ENCODE measurements at places on chromosomes 7 and 10.

- no peak for DNase-seq
These were observed 483.0 kb upstream of the SORCS1 start for GRCh38 chr10:107647462-107647861.

GRCh38 chr7:31493714-31494181, 20.1 kb upstream of the ITPRID1 start:
- no peak for DNase-seq

GRCh38 chr10:77049896-77050295, 587.7 kb downstream of the KCNMA1 start:
- no peak for DNase-seq

GRCh38 chr7:135745703-135746312, 2.8 kb downstream of the FAM180A start:
- DNase-seq = no peak

- DNase-seq = no peak
These were observed 2.5 kb downstream of the SLC25A13 start for GRCh38 chr7:96319439-96319838.

DNA sequence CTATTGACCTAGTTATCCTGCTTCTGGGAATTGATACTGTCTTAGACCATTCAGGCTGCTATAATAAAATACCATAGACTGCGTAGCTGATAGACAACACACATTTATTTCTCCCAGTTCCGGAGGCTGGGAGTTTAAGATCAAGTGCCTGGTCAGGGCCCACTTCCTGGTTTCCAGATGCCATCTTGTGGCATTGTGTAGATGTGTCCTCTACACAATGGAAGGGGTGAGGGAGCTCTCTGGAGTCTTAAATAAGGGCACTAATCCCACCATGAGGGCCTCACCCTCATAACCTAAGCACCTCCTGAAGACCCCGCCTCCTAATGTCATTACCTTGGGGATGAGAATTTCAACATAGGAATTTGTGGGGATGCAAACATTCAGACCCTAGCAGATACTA, 62.4 kb downstream of the SLC35B4 start:
- no peak for DNase-seq

- DNase-seq = no peak
These were observed 652 bp downstream of the PCGF5 start for GRCh38 chr10:91220954-91221675.

DNA sequence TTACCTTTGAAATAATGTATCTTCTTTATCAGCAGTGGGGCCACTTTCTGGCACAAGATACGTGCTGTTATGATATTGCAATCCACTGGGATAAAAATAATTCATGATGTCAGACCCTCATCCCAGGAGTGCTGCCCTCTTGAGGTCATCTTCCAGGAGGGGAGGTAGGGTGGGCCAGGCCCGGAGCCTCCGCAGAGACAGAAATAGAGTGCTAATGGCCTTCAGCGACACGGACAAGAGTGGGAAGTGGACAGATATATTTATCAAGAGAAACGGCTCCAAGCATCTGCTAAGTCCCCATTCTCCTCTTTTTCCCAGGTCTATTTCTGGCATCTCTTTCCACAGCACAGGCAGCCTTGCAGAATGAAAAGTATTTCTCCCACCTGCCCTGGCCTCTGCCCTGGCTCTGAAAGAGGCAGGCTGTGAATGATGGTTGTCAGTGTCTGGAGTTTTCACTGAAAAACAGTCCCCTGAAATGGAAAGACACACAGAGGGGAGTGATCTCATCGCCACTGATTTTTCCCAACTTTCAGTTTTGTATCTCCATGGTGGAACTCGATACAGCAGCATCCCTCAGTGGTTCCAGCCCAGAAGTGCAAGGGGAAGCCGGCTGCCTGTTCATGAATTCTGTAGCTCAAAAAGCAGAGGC, 251.7 kb upstream of the MYO3A start:
- peak; percentile 52 for DNase-seq

- no peak for DNase-seq
These were observed 40.6 kb downstream of the LDB3 start for GRCh38 chr10:86708783-86709380.

DNA sequence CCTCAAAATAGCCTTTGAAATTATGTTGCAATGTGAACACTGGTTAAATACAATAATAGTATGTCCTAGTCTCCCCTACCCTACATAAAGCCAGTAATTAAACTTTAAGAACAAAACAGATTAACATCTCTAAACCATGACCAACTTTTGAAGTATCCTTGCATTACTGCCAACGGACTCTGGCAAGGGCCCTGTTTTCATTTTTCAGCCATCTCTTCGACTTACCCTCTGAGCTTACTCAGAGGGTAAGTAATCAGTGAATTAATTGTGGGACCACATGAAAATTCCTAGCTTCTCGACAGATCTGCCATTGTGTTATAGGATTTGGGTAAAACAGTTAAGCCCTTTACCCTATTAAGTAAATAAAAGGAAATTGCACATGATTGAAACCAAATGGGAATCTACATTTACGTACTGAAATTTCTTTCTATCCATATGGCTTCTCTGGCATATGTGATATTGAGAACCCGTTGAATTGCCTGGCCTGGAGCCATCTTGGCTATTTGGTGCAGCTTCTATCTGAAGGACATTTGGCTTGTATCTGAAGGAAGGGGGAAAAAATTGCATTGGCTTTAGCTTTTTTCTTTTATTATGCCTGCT, 39.6 kb downstream of the DYNC1I1 start:
- no peak for DNase-seq

GRCh38 chr7:131943646-131944045, 387.2 kb upstream of the PODXL start:
- DNase-seq = no peak

DNA sequence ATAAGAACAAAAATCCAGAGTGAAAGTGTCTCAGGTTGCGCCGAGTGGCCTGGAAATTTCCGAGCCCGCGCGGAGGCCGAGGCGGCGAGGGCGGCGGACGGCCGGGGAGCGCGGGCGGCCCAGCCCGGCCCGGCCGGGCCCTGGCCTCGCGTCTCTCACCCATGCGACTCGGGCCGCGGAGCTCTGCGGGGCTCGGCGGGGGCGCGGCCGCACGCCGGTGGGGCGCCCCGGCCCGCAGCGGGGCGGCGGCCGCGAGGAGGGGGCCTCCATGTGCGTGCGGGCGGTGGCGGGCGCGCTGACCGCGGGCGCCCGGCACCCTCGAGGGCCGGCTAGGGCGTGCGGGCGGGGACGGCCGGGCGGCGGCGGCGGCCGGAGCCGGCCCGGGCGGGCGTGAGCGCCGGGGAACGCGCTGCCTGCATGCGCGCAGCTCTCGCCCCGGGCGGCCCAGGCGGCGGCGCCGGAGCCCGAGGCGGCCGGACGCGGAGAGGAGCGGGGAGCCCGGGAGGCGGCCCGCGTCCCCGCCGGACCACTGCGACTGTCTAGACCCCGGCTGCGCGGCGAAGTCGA, 302 bp upstream of the EN2 start:
- DNase-seq = no peak

DNA sequence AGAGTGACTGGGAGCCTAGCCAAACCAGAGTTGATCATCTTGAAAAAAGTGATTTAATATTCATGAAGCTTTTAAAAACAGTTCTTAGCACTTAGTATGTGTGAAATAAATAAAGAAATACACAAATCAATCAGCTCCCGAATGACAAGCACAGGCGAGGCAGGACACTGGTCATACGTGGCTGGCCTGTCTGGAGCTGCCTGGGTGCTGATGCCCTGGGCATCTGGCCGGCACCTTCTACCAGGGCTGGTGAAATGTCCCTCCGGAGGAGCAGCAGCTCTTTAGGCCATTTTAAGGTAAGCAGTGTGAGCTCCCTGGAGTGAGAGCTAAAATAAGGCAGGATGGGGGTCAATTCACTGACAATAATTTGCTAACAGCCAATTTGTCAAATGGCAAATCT, 23.7 kb downstream of the IL15RA start:
- no peak for DNase-seq

GRCh38 chr10:91381257-91381891, 28.8 kb upstream of the HECTD2 start:
- DNase-seq = peak; percentile 97

- no peak for DNase-seq
These were observed 61.0 kb downstream of the CREB3L2 start for GRCh38 chr7:137940656-137941518.

DNA sequence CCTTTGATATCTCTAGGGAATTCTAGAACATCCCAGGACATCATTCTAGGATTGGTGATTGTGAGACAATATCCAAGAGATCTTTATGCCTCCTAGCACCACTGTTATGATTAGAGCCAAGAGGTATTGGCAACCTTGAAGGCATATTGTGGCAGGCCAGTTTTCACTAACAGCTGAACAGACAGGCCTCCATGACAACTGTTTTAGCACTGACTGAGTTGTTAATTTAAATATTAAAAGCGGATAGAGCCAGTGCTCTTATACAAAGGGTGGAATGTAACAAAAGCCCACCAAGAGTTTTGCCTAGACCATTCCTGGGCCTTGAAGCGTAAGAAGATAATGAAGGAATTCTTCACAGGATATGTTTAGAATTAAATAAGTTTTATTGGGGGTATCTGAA, 131.9 kb downstream of the DGKB start:
- no peak for DNase-seq

GRCh38 chr7:111006040-111006439, 84.9 kb upstream of the LRRN3 start:
- no peak for DNase-seq

GRCh38 chr10:67924136-67924535, 39.7 kb downstream of the SIRT1 start:
- no peak for DNase-seq

DNA sequence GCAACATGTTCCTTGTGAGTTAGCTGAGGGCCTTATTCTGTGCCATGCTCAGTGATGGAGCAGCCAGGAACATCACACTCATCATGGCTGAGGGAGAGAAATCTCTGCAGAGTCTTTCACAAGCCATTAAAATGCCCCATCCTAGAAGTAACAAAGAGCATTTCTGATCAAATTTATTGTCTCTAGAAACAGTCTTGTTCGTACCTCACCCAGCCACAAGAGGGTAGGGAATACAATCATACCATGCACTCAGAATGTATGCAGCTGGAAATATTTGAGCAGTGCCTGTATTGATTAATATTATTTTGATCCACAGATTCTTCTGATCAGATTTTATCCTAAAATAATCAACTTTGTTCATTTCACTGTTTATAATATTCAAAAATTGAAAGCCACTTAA, 17.3 kb downstream of the VPS26A start:
- DNase-seq = no peak

- no peak for DNase-seq
These were observed 168.4 kb downstream of the SEMA3D start for GRCh38 chr7:85018498-85018897.

DNA sequence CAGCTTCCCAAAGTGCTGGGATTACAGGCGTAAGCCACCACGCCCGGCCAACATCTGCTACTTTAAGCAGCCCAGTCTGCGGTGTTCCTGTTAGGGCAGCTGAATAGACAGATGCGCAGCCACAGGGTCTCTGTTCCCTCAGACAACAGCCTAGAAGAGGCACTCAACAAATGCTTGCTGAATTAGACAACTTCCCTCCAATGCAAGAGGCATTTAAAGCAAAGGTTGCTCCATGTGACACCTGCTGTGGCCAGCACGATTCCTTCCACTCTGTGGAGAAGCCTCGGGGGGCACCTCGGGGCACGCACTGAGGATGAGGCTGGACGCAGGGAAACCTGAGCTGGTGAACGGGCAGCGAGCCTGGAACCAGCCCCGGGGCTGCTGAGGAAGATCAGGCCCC, 237.8 kb downstream of the MAD1L1 start:
- DNase-seq = no peak

DNA sequence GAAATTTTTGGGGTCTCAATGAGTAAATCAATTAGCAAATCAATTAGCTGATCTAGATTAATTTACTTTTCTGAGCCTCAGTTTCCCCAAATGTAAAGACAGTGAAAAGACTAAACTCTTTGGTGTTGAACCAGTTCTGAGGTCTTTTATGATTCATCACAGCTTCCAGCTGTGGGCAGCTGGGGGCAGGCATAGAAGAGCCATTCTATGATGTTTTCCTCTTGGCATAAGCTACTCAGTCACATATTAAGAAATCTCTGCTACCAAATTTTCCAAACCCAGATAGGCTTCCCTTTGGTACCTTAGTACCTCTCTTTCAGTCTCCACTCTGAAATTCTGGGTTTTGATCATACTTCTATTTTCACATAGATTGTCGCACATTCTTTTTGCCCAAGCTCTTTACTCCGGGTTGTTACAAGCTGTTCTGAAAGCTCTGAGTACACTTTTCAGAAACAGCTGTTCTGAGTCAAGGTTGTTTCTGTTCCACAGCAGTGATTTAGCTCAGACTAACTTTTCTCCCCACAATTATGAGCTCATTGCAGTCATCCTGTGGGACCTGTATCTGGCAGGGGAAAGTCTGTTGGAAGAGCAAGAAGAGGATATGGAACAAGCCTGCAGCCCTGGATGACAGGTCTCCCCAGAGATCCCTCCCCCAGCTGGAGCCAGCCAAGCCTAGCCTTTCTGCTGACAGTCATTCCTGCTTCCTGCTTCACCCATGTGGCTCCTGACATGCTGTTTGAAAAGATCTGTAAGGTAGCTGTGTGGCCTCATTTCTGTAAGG, 599.6 kb upstream of the GHITM start:
- DNase-seq = peak; percentile 88

GRCh38 chr10:100997360-100998182, 2.0 kb upstream of the LZTS2 start:
- peak; percentile 84 for DNase-seq

- DNase-seq = no peak
These were observed 223.0 kb downstream of the ELFN1 start for GRCh38 chr7:1893036-1893435.

DNA sequence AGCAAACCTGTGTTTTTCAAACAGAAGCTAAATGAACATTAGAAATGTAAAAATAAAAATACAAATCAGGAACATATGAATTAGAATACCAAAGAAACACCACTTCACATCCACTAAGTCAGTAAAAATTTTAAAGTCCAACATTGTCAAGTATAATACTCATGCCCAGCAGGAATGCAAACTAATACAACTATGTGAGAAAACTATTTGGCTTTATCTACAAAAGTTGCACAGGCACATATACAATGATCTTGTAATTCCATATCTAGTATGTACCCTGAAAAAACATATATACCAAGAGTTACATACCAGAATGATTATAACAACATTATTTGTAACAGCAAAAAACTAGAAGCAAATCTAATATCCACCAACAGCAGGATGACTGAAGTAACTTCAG, 91.1 kb downstream of the RNF32 start:
- DNase-seq = no peak

DNA sequence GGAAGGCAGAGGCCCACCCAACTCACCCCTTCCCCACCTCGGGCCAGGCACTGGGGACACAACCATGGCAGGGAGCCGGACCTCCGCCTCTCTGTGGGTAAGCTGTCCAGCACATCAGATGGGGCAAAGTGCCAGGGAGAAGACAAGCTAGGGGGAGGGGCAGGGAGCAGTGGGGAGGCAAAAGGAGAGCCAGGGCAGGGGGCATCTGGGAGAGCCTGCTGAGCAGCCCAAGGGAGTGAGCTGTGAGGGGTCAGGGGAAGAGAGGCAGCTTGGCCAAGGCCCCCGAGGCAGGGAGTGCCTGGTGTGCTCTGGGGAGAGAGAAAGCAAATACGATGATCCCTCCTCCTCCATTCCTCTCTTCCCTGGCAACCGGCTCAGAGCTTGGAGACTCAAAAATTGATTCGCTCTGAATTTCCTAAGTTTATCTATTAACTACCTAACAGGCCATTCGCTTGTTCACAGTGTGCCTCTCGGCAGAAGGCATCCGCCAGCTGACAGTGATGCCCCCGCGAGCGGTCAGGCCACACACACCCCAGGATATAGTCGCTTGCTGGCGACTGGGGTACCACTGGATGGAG, 4.5 kb downstream of the CAMK2B start:
- no peak for DNase-seq

GRCh38 chr7:139708541-139708940, 69.3 kb downstream of the HIPK2 start:
- no peak for DNase-seq

- peak; percentile 82 for DNase-seq
These were observed at the start of gene SLC37A3 for GRCh38 chr7:140397784-140398750. Gene SLC37A3, minus strand, starts transcription at chr7:140398530. Its CDS starts 16,004 bp downstream, at chr7:140382526.

Measured in SK-N-DZ (cell line).